ENCODE measurements at places on chromosomes 13 and 19.

- no peak for DNase-seq
Observed at GRCh38 chr13:100508455-100508854, 80.1 kb downstream of the GGACT start.

DNA sequence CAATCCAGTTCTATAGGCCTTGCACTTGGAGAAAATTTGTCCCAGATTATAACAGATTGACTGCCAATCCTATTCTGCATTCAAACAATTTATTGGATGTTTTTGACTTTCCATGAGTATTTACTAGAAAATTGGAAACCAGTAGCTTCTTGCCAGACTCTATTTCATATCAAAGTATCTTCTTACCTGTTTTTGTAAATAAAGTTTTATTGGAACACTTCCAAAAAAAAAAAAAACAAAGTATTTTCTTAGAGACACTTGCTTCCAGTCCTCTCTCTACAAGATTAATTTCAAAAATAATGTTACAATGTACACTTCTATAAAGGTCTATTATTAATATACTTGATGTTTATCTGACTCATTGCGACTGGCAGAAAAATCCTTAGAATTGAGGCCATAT is 209.2 kb upstream of the PCDH9 start:
- DNase-seq = no peak

DNA sequence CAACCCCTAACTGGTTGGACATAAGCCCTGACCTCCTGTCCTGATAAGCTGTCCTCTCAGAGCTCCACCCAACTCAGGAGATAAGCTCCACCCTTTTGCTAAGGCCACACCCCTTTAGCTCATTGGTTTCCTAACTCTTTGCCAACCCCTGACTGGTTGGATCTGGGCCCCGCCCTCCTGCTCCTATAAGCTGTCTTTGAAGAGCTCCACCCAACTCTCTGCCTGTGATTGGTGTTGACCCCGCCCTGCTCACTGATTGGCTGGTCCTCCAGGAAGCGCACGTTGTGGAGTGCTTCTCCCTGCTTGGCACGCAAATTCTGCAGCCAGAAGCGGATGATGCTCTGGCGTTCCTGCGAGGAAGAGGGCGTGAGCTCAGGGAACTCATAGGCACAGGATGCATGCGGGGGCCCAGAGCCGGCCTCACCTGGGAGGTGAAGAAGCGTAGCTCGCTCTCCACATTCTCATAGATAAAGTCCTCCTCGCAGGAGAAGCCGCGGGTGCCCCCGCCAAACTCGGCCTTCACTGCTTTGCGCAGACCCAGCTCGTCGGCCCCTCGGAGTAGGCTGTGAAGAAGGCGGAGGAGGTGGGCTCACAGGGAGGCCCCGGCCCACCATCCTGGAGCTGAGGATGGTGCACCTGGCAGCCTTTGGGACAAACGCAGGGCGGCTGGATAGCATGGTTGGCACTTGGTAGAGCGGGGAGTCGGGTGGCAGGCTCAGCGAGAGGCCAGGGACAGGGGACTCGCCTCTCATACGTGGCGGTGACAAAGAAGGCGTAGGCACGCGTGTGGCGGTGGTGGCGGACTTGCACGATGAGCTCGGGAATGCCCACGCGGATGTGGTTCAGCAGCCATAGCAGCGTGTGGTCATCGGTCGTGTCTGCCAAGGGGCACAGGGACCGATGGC is 1.7 kb downstream of the ANO8 start:
- DNase-seq = no peak

- no peak for DNase-seq
Observed at GRCh38 chr19:2726160-2726855, 5.1 kb upstream of the DIRAS1 start.

DNA sequence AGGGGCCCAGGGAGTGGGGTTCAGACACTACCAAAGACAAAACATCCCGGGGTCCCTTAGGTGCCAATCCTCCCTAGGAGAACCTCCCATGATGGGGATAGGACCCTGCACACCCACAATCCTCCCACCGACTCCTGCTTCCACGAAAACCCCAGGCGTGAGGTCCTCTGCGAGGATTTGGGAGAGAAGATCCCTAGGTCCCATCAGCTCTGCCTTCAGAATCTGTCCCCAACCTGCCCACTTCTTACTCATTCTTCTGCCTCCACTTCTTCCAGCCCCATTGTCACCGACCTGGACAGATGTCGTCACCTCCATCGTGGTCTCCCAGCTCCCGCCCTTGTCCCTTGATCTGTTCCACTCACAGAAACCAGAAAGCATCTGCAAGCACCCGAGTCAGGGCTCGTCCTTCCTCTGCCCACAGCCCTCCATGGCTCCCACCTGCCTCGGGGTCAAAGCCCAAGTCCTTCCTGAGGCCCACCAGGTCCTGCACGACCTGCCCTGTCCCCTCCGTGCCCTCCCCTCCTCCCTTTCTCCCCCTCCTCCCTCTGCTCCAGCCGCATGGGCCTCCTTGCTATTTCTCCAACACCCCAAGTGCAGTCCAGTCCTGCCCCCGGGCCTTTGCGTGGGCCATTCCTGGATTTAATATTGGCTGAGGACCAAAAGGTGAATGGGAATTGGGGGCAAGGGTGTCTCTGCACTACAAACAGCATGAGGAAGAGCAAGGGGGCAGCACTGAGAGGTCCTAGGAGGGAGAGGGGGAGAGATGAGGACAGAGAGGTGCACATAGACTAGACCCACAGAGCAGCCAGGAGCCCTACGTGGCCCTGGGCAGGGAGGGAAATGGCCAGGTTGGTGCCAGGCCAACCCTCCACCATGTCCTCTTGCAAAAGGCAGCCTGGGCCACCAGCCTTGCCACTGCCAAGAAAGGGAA is 51.3 kb downstream of the PTPRS start:
- no peak for DNase-seq

DNA sequence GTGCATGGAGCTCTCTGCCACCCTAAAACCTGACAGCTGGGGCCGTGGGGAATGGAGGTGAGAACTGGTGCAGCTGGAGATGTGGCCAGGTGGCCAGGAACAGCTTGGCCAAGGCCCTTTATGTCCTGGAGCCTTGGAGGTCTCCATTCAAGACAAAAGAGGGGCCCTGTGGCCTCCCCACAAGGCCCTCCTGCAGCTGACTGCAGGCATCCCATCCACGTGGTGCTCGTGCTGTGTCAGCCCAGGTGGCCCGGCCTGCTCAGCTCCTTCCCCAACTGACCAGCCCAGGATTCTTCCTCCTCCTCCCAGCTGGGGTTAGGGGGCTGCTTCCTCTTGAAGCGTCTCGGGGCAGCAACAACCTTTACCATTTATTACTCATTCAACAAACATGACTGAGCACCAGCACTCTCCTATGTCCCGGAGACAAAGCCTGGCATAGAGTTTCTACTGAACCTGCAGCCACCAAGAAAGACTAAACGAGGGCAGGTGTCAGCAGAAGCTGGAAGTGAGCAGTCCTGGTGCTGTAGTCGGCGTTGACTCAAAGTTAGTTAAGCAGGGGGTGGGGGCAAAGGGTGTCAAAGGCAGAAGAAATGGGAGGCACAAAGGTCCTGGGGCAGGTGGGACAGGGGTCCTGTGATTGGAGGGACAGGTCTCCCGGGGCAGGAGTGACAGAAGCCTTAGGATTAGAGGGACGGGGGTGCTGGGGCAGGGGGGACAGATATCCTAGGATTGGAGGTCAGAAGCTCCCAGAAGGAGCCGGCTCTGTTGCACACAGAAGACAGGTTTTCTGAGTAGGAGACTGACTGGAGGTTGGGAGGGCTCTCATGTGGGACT is 23.3 kb upstream of the C13orf46 start:
- DNase-seq = no peak

GRCh38 chr19:35365303-35365702 is 5.6 kb upstream of the GPR42 start:
- DNase-seq = no peak
